Fibroblast of skin of abdomen (primary cell): ENCODE measurements at places on chromosomes 6 and 20.

DNA sequence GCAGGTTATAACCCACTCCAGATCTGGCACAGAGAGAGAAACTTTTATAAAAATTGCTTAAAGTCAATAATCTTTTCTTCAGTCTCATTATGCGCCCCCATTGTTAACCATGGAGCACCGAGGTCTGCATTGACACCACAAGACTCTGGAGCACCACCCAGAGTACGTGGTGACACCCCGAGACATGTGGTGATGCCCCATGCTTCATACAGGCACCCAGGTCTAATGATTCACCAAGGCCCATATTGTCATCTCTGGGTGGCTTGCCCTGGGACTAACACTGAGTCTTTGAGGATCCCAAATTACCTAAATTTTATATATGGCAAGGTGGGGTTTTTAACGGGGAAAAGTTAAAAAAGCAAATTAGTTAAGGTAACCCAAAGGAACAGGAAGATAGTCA is 31.1 kb downstream of the CD109 start:
- no peak for DNase-seq

DNA sequence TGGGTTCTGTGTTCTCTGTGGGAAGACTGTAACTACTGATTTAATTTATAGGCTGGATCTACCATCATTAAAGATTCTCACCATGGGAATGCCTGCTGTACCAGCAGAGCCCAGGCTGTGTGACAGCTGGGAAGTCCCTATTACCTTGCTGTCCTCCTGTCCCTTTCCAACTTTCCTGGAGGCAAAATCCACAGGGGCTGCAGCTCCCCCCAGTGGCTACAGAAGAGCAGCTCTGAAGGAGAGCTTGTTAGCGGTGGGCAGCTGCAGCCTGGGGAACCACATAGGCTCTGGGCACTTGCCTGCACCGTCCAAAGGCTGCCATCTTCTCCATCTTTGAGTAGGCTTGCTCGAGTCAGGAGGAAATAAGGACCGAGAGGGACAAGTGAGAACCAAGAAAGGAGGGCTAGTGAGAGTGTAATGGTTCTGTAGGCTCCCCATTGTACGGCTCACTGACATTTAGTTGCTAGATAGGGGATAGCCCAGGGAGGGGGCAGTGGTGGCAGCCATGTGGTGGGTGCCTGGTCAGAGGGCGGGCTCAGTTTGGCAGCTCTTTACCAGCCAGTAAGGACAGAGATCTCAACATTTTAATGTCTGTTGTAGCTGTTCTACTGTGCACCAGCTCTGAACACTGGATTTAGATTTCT is 155.1 kb upstream of the MLIP start:
- DNase-seq: peak; percentile 64

DNA sequence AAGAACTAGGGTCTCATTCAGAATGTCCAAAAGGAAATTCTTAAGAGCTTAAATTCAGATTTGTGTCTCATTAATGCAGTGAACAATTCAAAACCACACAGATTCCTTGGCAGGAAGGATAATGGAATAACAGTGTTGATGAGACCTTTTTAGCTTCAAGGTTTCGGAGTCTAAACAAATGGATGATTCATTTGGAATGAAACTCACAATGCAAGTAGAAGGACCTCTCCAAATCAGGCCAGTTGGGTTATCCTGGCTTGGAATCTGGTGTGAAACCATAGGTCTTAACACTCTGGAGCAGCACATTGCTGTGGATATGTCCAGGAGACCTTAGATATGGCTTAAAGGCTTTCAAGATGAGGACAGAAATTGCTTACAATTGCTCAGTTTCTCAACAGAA is 44.9 kb downstream of the KCTD20 start:
- DNase-seq: peak; percentile 18

DNA sequence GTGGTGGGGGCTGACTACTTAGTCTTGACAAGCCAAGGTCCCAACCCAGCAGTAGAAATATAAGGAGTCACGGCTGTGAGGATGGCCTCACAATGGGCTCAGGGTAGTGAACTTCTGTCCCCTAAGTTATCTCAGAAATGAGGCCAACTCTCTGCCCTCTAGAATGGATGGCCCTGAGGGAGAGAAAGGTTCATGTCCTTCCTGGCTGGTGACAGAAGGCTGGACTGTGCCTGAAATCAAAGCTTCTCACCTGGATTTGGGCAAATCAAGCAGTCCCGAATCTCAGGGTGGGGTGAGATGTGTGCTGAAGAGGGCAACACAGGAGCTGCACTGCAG is 12.7 kb downstream of the RRP36 start:
- no peak for DNase-seq

GRCh38 chr20:50267041-50267865 is 76.6 kb downstream of the CEBPB start:
- peak; percentile 71 for DNase-seq

DNA sequence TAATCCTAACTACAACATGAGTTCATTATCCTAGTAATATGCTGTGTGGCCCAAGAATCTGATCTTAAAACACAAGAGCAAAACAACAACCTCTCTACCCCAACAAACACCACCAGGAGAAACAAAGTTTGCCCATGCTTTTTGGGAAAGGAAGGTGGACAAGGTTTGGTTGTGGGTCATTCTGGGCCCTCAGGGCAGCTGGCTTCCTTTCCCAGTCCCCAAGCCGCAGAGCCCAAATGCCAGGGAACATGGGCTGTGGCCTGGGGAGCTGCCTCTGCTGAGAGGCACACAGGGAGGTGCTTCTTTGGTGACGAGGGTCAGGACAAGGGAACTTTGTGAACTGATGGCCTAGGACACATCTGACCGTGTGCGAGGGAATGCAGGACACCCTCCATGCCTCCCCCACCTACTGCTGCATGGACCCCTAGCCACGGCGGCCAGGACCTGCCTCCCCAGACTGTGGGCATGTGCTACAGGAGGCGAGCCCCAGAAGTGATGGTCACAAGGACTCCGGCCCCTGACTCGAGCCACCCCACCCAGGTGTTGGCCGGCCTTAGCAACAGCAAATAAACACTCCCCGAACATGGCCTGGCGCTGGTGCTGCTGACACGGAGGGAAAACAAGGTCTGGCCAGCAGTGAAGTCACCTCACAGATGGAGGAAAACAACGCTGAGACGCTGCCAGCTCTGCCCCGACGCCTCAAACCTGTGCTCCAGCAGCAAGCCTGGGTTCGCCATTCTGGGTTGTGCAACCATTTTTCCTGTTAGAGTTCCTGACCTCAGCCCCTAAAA is 55.6 kb downstream of the RRBP1 start:
- DNase-seq: no peak
